ENCODE measurements at places on chromosomes 4 and X. TPM values are rescaled to one million over a fixed set of nuclear protein-coding genes. Genes with fewer than 3 reads are reported as not detected.

PDE6B gene
- 3.2 TPM for total RNA-seq

NEUROG2 gene
- total RNA-seq: not detected

METTL14 gene
- 17.7 TPM for total RNA-seq

CDKL2 gene
- total RNA-seq: under 0.01 TPM

CACNA1F gene
- total RNA-seq: not detected

USP17L20 gene
- not detected for total RNA-seq

NLGN4X gene
- not detected for total RNA-seq

CHM gene
- total RNA-seq: 17.4 TPM

CA5B gene
- 3.0 TPM for total RNA-seq

RAB40AL gene
- 0.36 TPM for total RNA-seq

NAA11 gene
- total RNA-seq: not detected

GPR50 gene
- not detected for total RNA-seq

CTAG1B gene
- total RNA-seq: not detected

WDR17 gene
- under 0.01 TPM for total RNA-seq

LRIT3 gene
- 0.09 TPM for total RNA-seq

PLAC1 gene
- total RNA-seq: not detected

NLRP2B gene
- under 0.01 TPM for total RNA-seq

AREG gene
- 0.09 TPM for total RNA-seq

FAM236A gene
- not detected for total RNA-seq

ARHGAP36 gene
- 0.09 TPM for total RNA-seq

CLGN gene
- total RNA-seq: 0.09 TPM

PAGE2 gene
- total RNA-seq: not detected

HERC5 gene
- 0.63 TPM for total RNA-seq

PPAT gene
- 19.7 TPM for total RNA-seq

LDB2 gene
- total RNA-seq: 441 TPM

PDLIM3 gene
- 17.1 TPM for total RNA-seq

GAGE12E gene
- total RNA-seq: not detected

RAB40A gene
- not detected for total RNA-seq

SMIM31 gene
- not detected for total RNA-seq

IL2 gene
- not detected for total RNA-seq

UGT2B7 gene
- not detected for total RNA-seq

XK gene
- not detected for total RNA-seq

OPHN1 gene
- total RNA-seq: 8.9 TPM

MAGEA8 gene
- not detected for total RNA-seq

STBD1 gene
- total RNA-seq: 6.1 TPM

MAGEA9B gene
- total RNA-seq: not detected

PAGE2B gene
- not detected for total RNA-seq

SSX2 gene
- not detected for total RNA-seq

GRID2 gene
- total RNA-seq: not detected

AVPR2 gene
- not detected for total RNA-seq

CHIC1 gene
- 7.8 TPM for total RNA-seq

GC gene
- total RNA-seq: not detected

ADAM29 gene
- total RNA-seq: not detected

ZFP92 gene
- 0.90 TPM for total RNA-seq

GAGE12H gene
- total RNA-seq: not detected

USP26 gene
- not detected for total RNA-seq

LIMCH1 gene
- total RNA-seq: 17.9 TPM
